ENCODE measurements at places on chromosomes 1 and 21.
A peak's percentile ranks its signal among the peaks of the same experiment; 100 is the strongest.

GRCh38 chr1:87089823-87090222 lies 175.4 kb downstream of the HS2ST1 start:
- no peak for DNase-seq

GRCh38 chr21:42262831-42263231 lies 43.9 kb downstream of the ABCG1 start:
- DNase-seq = no peak

DNA sequence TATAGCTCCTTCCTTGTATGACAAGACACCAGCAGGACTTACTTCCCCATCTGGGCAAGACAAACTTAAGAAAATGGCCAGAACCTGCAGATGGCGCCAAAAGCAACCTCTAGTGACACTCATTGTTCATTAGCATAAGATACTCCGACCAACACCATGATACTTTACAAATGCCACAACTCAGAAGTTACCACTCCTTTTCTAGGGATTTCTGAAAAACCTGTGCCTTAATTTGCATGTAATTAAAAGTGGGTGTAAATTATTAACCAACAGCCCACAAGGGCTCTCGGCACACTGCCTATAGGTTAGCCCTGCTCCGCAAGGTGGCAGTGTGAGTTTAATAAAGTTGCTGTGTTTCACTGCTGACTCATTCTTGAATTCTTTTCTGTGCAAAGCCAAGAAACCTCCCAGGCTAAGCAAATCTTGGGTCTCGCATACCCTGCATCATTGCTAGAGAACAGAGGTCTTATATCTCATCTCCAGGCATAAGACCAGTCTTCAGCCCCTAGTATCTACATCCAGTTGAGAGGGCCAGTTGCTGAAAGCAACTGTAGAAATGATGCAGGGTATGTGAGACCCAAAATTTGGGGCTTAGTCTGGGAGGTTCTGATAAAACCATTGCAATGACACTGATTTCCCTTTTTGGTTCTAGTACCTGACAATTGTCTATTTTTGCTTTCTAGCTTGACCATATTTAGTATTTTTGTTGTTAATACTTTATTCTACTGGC lies 86.4 kb downstream of the FAF1 start:
- DNase-seq = peak; percentile 68

DNA sequence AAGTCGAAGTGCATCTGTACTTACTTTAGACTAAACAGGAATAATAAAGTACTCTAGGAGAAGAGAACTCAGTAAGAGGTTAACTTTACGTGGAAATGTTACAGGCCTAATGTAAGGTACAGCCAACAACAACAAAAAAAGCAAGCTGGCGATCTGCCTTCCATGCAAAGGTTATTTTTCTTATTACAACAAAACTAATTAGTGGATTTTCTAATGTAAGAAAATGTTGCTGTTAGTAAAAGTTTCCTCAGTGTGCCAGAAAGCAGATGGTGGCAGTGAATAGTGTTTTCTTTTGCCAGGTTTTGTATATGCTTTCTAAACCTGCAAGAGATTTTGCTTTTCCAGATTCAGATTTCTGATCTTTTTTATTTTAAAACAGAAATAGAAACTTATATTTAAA lies 179.2 kb downstream of the NFIA start:
- DNase-seq = no peak

GRCh38 chr1:55927702-55928290 lies 651.6 kb downstream of the PLPP3 start:
- DNase-seq = no peak

- DNase-seq = peak; percentile 33
Observed at GRCh38 chr1:7912743-7913557, 27.7 kb downstream of the TNFRSF9 start.

DNA sequence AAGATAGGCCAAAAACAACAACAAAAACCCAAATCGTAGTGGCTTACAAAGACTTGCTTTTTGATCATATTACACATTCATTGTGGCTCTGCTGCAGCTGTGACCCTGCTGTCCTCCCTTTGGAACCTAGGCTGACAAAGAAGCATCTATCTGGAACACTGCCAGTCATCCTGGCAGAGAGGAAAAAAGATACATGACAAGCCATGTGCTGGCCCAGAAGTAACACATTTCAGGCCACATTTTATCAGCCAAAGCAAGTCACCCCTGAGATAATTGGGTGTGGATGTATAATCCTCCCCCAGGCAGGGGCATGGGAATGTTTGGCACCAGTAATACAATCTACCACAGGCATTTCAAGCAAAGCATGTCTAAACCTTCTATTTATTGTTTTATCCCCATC lies 37.2 kb upstream of the AGO1 start:
- no peak for DNase-seq

DNA sequence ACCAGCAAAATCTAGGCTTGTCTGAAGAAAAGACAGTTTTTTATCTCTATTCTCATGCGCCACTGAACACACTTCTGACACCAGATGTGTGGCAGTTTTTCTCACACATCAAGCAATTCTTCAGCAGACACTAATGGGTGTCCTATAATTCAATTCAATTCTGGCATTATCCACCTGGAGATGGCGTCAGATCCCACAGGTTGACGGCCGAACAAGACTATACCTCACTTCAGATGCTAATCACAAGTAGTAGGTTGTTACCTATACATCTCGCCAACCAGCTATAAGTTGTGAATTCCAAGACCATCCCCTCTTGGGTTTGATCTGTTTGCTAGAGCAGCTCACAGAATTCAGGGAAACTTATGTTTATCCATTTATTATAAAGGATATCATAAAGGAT lies 89.9 kb upstream of the ARTN start:
- no peak for DNase-seq

- DNase-seq = no peak
Observed at GRCh38 chr1:98369463-98369862, 292.1 kb upstream of the SNX7 start.

DNA sequence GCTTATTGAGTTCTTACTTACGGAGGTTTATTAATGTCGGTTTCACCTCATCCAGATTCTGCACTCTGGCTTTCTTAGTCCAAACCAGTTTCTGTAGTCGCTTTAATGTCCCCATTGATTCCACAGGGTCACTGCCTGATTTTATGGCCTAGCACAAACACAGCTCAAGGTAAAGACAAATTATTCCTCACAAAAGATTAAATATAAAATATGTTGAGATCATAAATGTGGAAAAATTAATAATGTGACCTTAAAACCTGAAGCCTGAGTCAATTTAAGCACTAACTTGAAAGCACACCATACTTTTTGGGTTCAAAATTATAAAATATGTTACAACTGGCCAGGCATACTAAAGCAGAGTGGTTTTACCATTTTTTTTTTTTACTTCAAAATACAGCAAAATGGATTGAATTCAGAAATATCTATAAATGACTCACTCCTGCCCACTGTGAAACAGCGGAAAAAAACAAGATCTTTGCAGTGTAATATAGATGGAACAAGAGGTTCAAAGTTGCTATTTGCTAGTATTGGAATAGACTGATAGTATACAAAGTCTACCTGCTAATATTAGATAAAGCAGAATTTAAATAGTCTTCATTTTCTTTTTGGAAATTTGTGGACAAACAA lies 37.6 kb upstream of the SAMSN1 start:
- no peak for DNase-seq

GRCh38 chr1:221743416-221744208 lies 1.7 kb upstream of the DUSP10 start:
- DNase-seq = no peak

DNA sequence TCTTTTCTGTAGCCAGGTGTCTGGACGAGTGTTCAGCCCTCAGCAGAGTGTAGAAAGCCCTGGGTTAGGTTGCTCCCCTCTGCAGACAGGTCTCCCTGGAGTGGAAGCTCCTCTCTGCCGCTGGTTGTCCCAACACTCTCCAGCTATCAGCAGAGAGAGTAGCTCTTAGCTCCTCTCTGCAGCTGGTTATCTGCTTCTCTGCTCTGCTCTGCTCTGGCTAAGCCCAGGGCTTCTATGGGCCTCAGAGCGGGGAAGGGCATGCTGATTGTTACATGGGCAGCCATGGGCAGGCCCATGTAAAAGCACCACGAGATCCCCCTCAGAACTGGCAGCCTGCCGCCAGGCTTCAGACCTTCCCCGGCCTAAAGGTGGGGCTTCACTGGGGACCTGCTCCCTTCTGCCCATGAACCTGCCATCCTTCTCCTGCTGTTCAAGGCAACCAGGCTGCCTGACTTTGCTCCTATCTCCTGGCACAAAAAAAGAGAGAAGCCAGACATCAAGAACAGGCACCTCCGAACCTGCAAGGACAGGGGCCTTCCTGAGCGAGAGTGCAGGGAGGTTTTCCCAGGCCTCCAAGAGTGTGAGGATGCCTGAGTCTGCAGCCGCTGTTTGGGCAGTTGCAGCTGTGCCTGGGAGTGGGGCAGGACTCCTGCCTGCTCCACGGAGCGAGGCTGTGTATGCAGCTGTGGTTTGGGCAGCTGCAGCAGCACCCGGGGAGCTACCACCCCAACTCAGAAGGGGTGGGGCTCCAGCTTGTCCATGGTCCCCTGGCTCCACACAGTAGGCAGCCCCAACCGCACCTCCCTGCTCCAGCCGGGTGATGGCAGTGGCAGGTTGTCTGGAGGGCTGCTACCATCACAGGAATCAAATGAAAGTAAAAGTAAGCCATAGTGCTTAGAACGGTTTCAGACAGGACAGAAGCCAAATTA lies 973.7 kb downstream of the LTN1 start:
- DNase-seq = no peak

DNA sequence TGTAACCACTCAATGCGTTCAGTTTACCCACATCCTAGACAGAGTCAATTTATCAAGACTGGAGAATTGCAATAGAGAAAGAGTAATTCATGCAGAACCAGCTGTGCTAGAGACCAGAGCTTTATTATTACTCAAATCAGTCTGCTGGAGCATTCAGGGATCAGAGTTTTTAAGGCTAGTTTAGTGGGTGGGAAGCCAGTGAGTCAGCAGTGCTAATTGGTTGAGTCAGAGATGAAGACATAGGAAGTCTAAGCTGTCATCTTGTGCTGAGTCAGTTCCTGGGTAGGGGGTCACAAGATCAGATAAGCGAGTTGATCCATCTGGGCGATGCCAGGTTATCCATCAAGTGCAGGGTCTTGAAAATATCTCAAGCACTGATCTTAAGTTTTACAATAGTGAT lies 499.6 kb downstream of the MRPL39 start:
- no peak for DNase-seq

DNA sequence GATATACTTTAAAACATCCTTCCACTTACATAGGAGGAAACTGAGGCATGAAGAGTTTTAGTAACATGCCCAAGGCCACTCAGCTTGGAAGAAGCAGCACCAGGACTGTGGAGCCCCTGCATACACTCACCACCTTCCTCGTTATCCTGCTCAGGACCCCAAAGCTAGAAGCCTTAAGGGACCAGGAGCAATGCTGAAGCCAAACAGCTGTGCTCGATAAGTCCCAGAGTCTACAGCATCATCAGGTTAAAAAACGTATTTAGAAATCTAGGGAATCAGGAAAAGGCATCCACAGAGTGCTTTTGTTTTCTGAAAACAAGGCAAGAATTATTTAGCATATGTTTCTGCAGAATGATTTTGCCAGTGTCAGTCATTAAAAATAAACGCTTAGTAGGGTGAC lies 301.7 kb upstream of the ESRRG start:
- no peak for DNase-seq

GRCh38 chr1:111768023-111768422 lies 12.3 kb downstream of the DDX20 start:
- no peak for DNase-seq

DNA sequence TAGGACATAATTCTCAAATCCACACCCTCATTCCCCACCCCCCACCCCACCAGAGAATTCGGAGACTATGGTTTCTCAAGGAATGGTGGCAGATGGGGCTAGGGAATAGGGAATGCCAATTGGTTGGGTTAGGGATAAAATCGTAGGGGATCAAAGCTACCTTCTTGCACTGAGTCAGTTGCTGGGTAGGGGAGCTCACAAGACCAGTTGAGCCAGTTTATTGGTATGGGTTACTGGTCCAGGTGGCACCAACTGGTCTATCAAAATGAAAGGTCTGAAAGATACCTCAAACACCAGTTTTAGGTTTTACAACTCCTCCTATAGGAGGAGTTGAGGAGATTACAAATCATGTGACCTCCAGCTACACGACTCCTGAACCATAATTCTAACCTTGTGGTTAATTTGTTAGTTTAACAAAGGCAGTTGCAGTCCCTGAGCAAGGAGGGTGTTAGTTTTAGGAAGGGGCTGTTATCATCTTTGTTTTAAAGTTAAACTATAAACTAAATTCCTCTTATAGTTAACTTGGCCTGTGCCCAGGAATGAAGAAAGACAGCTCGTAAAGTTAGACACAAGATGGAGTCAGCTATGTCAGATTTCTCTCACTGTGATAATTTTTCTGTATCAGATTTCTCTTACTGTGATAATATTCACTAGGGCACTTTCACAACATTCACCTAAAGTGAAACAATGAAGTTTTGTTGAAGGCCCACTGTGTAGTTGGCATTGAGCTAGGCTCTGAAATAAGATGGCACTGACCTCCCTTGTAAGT lies 2.5 kb downstream of the SHISAL2A start:
- no peak for DNase-seq

GRCh38 chr21:31875496-31876015 lies 2.7 kb downstream of the HUNK start:
- DNase-seq = no peak

DNA sequence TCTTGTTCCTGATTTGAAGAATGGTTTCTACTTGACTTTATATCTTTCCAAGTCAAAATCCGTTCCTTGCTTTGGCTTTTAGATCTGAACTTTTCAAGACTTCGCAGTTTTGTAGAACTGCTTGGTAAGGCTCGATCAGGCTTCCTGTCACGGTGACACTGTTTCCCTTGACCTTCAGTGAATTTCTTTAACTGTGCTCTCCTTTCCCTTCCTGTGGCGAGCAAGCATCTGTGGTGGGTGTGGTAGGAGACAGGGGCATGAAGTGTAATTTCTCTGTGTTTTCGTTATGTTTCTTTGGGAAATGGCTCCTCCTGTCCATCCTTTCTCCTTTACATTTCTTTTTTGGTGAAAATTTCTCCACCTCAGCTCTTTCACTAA lies 10.4 kb downstream of the STYXL2 start:
- no peak for DNase-seq

DNA sequence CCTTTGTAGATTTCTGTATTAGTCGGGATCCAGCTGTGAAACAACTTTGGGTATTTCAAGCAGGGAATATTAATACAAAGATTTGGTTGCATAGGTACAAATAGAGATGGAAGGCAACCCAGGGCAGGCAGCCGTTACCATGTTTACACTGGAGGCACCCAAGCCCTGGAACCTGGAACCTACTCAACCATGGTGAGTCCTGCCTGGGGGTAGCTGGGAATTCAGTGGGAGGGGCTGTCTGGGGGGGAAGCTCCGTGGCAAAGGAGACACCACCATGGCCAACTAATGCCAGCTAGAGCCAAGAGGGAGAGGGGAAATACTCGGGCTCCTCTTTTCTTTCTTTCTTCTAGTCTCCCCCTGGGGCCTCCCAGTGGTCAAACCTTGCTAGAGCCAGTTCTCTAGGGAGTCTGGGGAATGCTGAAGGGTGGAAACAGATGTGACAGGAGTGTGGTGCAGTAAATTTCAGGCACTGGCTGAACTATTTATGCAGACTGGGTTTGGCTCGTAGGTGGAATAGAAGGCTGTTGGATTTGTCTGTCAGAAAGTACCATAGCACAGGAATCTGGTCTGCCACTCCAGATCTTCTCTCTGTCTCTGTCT lies 91.9 kb upstream of the CACNA1E start:
- no peak for DNase-seq

All from HCT116 (cell line).